ENCODE measurements at places on chromosomes 1 and 21. TPM values are rescaled to one million over a fixed set of nuclear protein-coding genes. Genes with fewer than 3 reads are reported as not detected.
A peak's percentile ranks its signal among the peaks of the same experiment; 100 is the strongest.

GRCh38 chr1:56922070-56922469, 43.7 kb downstream of the C8B start:
- DNase-seq: no peak

- DNase-seq: no peak
Observed at GRCh38 chr1:61400131-61400770, 317.9 kb downstream of the NFIA start.

- no peak for DNase-seq
Observed at GRCh38 chr1:97926017-97926708, 5.3 kb upstream of the DPYD start.

The PIGP gene
- 28.9 TPM for total RNA-seq

- DNase-seq: no peak
Observed at GRCh38 chr1:204356997-204357396, 2.7 kb downstream of the PLEKHA6 start.

The IRF6 gene
- 1.8 TPM for total RNA-seq

DNA sequence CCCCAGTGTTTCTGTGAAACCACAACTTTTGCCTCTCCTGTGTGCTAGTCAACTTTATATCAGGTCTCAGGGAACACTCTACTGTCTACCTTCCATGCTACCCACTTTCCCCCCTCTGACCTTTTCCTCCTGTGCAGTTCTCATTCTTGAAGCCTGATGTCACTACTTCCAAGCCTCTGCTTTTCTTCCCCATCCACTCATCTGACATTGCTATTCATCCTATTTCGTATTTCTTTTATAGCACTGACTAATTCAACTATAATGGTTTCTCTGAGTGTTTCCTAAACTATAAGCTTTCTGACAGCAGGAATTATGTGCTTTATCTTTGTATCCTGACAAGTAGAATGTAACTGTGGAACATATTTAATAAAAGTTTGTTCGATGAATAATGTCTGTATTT, 18.2 kb upstream of the DPH5 start:
- no peak for DNase-seq

GRCh38 chr1:109906160-109906838, 4.3 kb upstream of the CSF1 start:
- no peak for DNase-seq

The RIMKLA gene
- total RNA-seq: 0.74 TPM

The NSL1 gene
- total RNA-seq: 33.4 TPM

DNA sequence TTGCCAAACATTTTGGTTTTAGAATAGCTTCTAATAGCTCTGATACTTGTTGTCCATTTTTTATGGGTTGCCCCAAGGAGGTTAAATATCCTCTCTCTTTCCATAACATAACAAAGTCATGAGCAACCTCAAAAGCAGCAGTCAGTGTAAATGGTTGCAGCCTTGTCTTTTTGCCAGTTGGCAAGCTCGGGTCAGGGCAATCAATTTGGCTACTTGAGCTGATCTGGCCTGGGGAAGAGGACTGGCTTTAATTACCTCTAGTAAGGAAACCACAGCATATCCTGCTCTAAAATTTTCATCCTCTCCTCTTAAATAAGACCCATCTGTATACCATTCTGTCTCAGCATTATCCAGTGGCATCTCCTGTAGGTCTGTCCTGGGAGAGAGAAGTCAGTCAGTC, 21.2 kb upstream of the FMO4 start:
- DNase-seq: no peak

DNA sequence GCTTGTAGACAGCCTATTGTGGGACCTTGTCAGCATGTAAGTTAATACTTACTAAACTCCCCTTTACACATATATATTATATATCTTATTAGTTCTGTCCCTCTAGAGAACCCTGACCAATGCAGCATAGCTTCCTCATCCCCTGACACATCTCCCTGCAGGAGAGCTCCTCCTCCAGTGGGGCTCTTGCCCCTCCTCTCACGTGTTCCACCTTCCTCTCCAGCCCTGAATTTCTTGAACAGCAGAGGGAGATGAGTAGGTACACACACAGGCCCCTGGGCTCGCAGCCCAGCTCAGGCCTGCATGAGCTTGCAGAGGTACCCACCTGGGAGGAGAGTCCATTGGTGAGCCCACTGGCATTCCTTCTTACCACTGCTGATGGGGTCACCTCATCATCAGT, 27.3 kb upstream of the GOLT1A start:
- DNase-seq: peak; percentile 20

GRCh38 chr1:92473781-92474495, 12.8 kb downstream of the GFI1 start:
- DNase-seq: no peak

- DNase-seq: no peak
Observed at GRCh38 chr1:64550946-64551605, 81.1 kb downstream of the CACHD1 start.

DNA sequence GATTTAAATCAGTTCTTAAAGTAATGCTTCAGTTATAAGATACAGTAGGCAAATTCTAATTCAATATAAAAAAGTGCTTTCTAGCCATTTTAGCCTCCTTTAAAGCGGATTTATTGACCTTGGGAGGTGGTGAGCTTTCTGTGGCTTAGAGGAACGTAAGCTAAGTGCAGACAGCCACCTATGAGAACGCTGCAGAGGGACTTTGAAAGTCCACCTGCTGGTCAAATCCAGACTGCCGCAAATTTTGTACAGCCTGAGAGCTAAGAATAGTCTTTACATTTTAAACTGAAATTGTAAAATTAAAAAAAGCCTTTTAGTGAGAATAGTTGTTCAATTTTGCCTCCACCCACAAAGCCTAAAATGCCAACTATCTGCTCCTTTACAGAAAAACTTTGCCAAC, 67.0 kb upstream of the SSX2IP start:
- DNase-seq: no peak

The MSH4 gene
- 0.37 TPM for total RNA-seq

GRCh38 chr1:167714098-167714438, 7.7 kb upstream of the MPZL1 start:
- DNase-seq: peak; percentile 95

The TMEM35B gene
- total RNA-seq: 33.0 TPM

The HDAC1 gene
- total RNA-seq: 36.6 TPM

The PPIAL4G gene
- total RNA-seq: not detected

DNA sequence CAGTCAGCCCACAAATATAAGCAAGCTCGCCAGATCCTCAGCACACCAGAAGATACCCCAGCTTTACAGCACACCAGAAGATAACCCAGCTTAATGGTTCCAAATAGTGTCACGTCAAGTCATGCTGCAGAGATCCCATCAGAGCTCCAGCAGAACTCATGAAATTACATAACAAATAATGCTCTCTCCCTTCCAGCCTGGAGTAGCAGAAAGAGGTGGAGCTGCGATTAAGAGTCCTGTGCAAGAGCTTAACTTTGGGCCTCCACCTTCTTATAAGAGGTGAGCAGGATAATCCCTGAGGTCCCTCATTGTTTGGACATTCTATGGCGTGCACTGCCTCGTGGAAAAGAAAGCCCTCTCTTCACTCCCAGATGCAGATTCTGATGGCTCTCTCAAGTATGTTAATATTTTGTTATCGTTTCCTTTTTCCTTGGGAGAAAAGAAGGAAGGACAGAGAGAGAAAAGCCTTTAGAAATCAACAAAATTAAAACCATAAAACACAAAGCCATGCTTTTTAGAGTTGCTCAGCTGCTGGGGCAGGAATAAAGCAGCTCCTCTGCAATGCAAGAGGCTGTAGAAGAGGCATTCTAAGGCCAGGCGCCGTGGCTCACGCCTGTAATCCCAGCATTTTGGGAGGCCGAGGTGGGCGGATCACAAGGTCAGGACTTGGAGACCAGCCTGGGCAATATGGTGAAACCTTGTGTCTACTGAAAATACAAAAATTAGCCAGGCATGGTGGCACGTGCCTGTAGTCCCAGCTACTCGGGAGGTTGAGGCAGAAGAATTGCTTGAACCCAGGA, 59.1 kb downstream of the GLUL start:
- no peak for DNase-seq
